Activated CD8-positive, alpha-beta T cell treated with anti-CD3 and anti-CD28 coated beads for 36 hours (primary cell): ENCODE measurements at places on chromosomes 16 and 17.

DNA sequence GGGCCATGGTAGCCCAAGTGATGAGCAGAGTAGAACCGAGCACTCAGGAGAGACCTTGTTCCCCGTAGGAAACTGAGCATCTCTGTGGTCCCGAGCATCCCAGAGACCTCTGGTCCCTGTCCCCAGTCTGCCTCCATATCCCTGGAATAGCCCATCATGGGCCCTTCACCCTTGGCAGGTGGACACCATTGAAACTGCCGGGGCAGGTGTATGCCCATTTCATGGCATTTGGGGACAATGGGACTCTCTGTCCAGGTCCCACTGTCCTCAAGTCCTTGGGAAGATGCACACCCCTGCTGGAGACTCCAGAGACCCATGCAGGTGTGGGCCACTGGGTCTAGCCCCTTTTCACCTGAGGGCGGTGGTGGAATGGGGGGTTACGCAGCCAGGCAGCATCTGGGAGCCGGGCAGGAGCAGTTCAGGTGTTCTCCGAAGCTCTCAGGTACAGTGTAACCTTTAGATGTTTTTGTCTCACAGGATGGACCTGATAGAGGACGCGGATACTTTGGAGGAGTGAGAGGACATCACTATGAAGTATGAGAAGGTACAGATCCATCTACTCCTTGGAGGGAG lies 75.9 kb downstream of the GOSR1 start:
- H3K27me3 ChIP-seq, result no peaks in the 10 kb centered on the region
- H3K27ac ChIP-seq, result no peak overlapping the region
- no peak overlapping the region for H3K4me3 ChIP-seq
- no peaks in the 10 kb centered on the region for H3K36me3 ChIP-seq
- peaks cover 4% of the 10 kb centered on the region for H3K4me1 ChIP-seq
- no peak for DNase-seq

DNA sequence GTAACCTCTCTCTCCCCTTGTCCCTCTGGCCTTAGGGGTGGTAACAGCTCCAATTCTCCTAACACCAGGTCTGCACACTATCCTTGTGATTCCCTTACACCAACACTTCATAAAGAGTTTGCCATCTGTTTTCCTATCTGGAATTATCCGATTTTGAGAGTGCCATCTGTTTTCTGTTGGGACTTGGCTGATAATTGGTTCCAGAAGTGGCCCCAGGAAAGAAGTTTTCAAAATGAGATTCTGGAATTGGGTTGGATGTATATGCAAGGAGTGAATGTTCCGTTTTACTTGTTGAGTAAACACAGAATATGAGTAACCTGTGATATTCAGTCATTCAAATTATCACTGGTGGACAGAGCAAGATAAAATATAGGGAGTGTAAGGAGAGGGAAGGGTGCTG lies 134.1 kb upstream of the HS3ST3A1 start:
- H3K4me3 ChIP-seq, result no peak overlapping the region
- H3K4me1 ChIP-seq, result no peaks in the 10 kb centered on the region
- H3K36me3 ChIP-seq, result no peaks in the 10 kb centered on the region
- DNase-seq, result no peak

GRCh38 chr17:29838961-29839360 lies 91.1 kb downstream of the SSH2 start:
- H3K4me3 ChIP-seq, result no peak overlapping the region
- H3K27ac ChIP-seq, result no peak overlapping the region
- no peak for DNase-seq
- no peaks in the 10 kb centered on the region for H3K4me1 ChIP-seq

DNA sequence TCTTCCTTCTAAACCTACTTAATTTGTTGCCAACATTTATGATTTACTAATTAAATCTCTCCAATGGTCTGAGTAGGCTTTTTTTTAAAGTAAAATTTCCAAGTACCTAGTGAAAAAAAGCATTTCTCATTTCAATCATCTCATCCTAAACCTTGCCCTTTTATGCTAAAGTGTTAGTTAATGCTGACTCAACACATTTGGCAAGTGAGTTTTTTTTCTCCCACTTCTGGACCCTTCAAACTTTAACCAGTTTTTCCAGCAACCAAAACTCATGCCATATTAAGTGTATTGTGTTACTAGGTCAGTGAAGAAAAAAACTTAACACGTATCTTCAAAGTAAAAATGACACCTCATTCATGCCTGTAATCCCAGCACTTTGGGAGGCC lies 5.3 kb downstream of the AP1G1 start:
- H3K27me3 ChIP-seq, result no peaks in the 10 kb centered on the region
- DNase-seq, result no peak
- peak overlapping the region; percentile 68 for H3K27ac ChIP-seq
- H3K4me1 ChIP-seq, result peaks cover 19% of the 10 kb centered on the region

- no peak overlapping the region for H3K27ac ChIP-seq
- H3K4me3 ChIP-seq, result no peak overlapping the region
- H3K4me1 ChIP-seq, result peaks cover 5% of the 10 kb centered on the region
- DNase-seq, result no peak
- peaks cover 2% of the 10 kb centered on the region for H3K27me3 ChIP-seq
These were observed 3.1 kb upstream of the SDK2 start for GRCh38 chr17:73647301-73647695.

- H3K36me3 ChIP-seq, result peaks cover 9% of the 10 kb centered on the region
- no peaks in the 10 kb centered on the region for H3K27me3 ChIP-seq
- H3K4me3 ChIP-seq, result no peak overlapping the region
- DNase-seq, result no peak
- H3K27ac ChIP-seq, result no peak overlapping the region
These were observed 73.7 kb upstream of the CHMP6 start for GRCh38 chr17:80917716-80918560.

DNA sequence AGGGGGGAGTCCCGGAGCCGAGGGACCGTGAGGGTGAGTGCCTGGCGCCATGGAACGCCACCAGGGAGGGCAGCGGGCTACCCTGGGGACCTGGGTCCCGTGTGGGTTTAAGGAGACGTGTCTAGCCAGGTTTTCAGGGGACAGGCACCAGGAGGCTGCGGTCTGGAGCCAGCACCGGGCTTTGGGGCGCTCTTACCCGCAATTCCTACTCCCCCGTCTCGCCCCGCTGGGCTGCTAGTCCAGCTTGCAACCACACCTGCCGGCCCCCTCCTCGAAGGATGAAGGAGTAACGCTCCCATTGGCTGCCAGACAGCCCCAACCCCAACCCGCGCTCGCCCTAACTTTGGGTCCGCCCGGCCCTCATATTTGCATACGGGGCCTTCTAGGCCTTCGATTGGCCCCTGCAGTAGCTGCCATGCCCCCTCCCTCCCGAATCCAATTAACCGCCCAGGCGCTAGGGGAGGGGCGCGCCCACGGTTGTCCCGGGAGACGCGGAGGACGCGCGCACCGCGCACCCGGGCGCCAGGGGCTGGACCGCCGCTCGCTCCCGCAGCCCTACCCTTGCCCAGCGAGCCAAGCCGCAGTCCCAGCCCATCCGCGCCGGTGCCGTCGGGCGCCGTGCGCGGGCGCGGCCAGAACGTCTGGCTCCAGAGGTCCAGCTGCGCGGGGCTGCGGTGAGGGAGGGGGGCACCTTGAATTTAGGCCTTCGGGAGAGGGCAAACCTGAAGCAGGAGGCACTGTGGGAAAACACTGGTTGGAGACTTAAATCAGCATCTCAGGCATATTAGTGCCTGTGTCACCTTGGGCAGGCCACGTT lies at the start of gene TTLL6:
Gene TTLL6, minus strand, starts transcription at position 456 of the 817 bp plus-strand sequence. Its CDS starts 157 bp downstream, at position 299.
- H3K27me3 ChIP-seq, result peaks cover 46% of the 10 kb centered on the region
- DNase-seq, result peak; percentile 76
- H3K4me3 ChIP-seq, result peak within 1 kb of the TSS; percentile 63
- peaks cover 18% of the 10 kb centered on the region for H3K4me1 ChIP-seq
- no peaks in the 10 kb centered on the region for H3K36me3 ChIP-seq
- H3K27ac ChIP-seq, result no peak within 1 kb of the TSS

DNA sequence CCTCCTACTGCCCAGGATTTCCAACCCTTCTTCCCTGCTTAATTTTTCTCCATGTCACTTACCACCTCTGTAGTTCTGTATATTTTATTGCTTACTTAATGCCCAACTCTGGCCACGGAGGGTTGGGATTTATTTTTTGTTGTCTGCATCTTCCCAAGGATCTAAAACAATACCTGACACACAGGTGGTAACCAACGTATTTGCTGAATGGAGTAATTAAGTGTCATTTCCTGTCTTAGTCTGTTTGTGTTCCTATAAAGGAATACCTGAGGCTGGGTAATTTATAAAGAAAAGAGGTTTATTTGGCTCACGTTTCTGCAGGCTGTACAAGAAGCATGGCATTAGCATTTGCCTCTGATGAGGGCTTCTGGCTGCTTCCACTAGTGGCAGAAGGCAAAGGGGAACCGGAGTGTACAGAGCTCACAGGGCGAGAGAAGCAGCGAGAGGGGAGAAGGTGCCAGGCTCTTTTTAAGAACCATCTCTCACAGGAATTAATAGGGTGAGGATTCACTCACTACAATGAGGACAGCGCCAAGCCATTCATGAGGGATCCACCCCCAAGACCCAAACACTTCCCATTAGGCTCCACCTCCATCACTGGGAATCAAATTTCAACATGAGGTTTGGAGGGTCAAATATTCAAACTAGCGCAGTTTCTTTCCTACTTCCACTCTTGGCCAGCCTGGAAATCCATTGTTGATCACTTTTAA lies 44.8 kb downstream of the ERN1 start:
- H3K36me3 ChIP-seq, result peaks cover 3% of the 10 kb centered on the region
- peaks cover 33% of the 10 kb centered on the region for H3K4me1 ChIP-seq
- H3K4me3 ChIP-seq, result no peak overlapping the region
- H3K27me3 ChIP-seq, result no peaks in the 10 kb centered on the region

- no peak overlapping the region for H3K27ac ChIP-seq
- no peaks in the 10 kb centered on the region for H3K4me1 ChIP-seq
- no peak overlapping the region for H3K4me3 ChIP-seq
- DNase-seq, result no peak
- H3K36me3 ChIP-seq, result no peaks in the 10 kb centered on the region
These were observed 25.3 kb upstream of the TMC5 start for GRCh38 chr16:19392352-19392751.

DNA sequence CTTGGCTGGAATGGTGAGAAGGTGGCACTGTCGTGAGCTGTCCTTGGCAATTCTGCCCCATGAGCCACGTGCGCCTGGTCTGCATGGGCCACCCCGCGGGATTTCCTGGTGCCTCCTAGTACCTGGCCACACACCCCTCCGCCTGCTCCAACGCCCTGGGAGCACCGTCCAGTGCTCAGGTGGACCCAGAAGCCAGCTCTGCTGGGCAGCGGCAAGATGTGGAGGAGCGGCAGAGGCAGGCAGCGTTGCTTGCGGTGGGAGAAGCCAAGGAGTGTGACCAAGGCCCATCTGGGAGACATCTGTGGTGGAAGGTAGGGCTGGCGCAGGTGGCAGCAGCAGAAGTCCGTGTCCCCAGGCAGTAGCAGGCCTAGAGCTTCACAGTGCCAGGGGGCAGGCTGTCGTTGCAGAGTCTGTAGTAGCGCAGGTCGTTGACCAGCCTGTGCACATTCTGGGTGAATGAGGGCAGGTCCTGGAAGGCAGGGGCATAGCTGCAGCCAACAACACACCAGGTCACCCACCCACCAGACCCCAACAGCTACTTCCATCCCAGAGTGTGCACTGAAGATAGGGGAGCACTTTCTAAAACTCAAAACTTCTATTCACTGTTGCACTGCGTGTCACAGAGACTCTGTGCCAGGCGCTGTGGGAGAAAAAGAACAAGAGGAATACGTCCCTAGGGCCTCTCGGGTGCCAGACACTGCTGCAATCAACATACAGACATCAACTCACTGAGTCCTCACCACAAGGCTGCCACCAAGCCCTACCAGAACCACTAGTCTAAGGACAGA lies 34.9 kb upstream of the GSG1L start:
- no peak overlapping the region for H3K27ac ChIP-seq
- H3K4me3 ChIP-seq, result no peak overlapping the region
- peaks cover 46% of the 10 kb centered on the region for H3K36me3 ChIP-seq
- no peak for DNase-seq
- no peaks in the 10 kb centered on the region for H3K4me1 ChIP-seq
